ENCODE measurements at places on chromosomes 2 and 18. TPM values are rescaled to one million over a fixed set of nuclear protein-coding genes. Genes with fewer than 3 reads are reported as not detected.

DNA sequence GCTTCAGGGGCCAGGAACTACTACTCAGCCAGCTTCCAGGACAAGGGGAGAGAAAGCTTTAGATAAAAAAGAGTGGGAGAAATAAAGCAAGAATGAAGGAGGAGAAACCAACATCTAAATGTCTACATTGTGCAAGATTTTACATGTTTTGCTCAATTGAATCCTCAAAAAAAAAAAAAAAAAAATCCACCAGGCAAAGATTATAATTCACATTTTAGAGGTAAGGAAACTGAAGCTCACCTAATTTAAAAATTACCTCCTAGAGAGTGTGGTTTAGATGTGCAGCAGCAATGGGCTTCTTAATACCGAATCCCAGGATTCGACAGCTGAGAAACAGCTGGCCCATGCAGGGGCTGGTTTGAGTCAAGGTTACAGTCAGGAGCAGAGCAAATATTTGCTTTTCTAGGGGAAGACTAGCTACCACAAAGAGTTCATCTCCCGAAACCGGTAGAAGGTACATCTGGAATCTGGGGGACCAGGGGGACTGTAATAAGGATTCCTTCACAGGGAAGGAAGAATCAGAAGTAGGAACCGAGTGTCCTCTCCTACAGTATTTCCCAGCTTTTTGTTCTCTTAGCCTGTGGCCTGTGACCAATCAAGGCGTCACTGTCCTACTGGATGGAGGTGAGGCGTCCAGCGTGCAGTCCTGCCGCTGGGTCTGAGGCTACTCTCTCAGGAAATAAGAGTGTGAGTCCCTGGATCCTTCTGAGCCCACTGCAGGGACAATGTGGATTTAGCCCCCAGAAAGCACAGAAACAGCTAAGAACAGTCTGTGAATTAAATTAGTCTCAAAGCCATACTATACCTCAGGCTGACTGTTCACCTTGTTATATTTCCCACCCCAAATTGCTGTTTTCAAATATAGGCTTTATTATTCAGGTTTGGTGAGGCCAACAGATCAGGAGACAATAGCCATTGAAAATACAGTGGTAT lies 42.3 kb downstream of the IL1R2 start:
- DNase-seq = no peak

- no peak for DNase-seq
These were observed 22.6 kb downstream of the ALMS1 start for GRCh38 chr2:73408198-73408597.

RUFY4 gene
- not detected for total RNA-seq

DNA sequence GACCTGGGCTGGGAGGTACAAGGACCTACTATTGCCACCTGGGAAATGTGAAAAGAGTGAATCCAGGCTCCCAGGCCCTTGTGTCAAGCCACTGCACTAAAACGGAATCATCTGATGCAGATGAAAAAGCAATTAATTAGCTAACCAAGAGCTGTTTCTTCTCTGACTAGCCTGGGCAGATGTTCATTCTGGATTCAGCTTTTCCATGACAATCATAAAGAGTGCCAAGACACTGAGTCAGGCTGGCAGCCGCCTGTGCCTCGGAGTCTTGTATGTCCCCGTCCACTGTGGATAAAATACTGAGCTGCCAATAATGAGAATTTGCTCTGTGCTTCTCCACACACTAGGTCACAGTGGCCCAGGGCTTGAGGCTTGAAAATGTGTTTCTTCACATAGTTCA lies 21.7 kb upstream of the LCLAT1 start:
- no peak for DNase-seq

- DNase-seq = no peak
These were observed 363.0 kb downstream of the PLCL1 start for GRCh38 chr2:198167346-198167745.

NAT8 gene
- not detected for total RNA-seq

DNA sequence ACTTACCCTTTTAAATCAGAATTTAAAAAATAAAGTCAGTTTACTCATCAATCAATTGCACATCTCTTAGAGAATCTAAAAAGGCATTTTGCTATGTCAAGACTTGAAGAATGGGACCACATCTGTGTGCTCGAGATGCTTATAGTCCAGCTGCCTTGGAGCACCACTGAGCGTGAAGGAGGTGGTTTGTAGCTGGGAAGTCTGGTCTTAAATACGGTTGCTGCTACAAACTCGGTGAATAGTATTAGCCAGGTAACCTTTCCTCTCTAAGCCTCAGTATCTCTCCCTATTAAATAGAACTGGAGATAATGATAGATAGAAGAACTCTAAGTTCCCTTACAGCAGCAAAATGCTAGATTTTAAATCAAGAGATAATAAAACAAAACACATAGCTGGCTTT lies 289.7 kb downstream of the TRIB2 start:
- DNase-seq = no peak

UGT1A8 gene
- not detected for total RNA-seq

WNT10A gene
- 2.2 TPM for total RNA-seq

- no peak for DNase-seq
These were observed 36.3 kb downstream of the FBXO11 start for GRCh38 chr2:47869859-47870595.

DNA sequence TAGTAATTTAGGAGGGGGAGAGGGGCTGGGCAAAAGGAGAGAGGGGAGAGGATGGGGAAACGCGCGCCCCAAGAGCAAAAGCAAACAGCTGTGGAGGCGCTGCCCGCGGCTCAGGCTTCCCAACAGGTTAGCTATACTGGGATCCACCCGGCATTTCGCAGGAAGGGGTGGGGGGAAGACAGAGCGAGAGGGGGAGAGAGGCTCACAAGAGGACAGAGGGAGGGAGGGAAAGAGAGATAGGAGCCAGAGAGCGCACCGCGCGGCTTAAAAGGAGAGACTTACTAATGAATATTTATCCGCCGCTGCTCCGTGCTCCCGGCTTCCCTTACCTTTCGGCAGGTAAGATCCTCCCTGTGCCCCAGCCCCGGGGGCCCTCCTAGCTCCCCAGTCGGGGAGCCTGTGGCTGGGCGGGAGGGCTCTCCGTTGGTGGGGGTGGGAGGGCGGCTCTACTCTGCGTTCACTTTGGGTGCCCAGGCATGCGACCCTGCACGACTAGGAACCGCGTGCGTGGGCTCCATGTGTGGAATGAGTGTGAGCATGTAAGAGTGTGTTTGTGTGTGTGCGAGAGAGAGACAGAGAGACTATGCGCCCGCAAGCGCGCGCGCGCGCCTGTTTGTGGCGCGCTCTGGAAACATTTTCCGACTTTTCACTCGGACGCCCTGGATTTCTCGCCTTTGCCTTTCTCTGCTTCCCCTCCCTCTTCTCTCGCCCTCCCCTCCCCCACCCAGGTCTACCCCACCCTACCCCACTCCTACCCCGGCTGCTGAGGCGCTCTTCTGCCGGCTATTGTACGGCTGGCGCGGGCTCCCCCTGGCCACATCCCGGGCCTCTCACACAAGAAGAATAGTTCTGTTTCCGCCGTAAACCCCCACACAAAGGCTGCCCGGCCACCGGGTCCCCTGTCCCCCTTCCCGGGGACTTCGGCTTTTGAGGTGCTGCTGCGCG lies 7.2 kb upstream of the SIX3 start:
- no peak for DNase-seq

- DNase-seq = peak; percentile 33
These were observed 64.0 kb upstream of the ZEB2 start for GRCh38 chr2:144583741-144584453.

RMND5A gene
- 19.5 TPM for total RNA-seq

DNA sequence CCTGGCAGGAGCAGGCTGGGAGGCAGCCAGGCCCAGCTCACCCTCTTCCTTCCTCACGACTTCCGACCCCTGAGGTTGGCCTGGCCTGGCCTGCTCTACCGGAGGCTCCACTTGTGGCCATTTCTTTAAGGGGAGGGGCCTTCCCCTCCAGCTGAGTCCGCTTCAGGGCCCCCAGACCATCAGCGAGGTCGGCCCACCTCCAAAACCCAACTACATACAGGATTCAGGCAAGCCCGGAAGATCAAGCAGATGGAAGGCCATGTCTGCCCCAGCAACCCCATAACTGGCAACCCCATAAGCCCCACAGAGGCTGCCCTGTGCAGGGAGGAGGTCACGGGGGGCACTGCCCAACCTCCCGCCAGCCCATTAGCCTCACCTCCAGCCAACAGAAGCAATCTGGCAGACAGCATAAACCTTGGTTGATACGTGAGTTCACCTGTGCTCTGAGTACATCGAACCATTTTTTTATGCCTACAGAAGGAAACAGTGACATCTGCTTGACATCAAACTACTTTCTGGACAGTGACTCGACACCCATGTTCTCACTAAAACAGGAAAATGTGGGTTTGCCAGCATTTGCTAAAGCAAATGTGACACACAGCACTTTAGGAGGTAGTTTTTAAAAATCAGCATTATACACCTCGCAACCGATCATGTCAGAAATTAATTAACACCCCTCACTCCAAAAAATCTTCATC lies 98.9 kb downstream of the EIPR1 start:
- no peak for DNase-seq

GRCh38 chr2:66432801-66433694 lies 1.9 kb upstream of the MEIS1 start:
- peak; percentile 80 for DNase-seq

GRCh38 chr2:63044362-63045327 lies 6.0 kb upstream of the OTX1 start:
- no peak for DNase-seq

DPY30 gene
- 100 TPM for total RNA-seq

DNA sequence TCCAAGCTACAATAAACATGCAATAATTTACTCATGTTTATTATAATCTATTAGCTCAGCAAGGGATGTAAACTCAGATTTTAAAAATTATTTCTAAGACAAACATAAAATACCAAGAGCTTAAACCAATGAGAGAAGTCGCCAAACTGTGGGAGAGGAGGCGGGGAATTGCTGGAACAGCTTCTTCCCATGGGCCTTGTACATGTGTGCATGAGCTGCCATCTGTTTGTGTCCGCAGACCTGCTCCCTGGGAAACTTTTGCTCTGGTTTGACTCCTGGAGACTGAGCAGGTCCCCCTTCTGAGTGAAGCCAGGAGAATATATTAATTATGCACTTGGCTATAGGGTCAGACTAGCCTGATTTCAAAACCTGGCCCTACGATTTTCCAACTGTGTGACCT lies 655.9 kb upstream of the SOX11 start:
- no peak for DNase-seq

GRCh38 chr2:176082824-176083751 lies 674 bp downstream of the EVX2 start:
- no peak for DNase-seq

GRCh38 chr18:44935455-44935854 lies 254.8 kb downstream of the SETBP1 start:
- DNase-seq = no peak

SELENOI gene
- 19.3 TPM for total RNA-seq

- DNase-seq = no peak
These were observed 48.2 kb downstream of the CABYR start for GRCh38 chr18:24187049-24187448.

GLB1L gene
- total RNA-seq = 11.0 TPM

DNA sequence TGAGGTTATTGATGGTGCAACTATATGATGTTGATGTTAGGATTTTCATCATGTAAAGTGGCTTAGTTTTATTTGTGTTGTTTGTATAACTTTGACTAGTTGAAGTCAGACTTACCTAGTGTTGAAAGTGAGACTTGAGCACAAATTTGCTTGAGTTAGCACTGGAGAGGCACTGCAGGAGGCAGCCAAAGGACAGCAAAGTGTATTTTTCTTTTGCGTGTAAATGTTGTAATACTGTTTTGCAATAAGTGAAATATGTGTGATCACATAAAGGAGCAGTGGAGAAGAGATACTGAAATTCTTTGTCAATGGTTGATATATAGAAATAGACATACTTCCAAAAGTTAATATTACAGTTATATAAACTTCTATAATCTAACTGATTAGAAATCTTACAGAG lies 332.0 kb upstream of the RAB12 start:
- no peak for DNase-seq

DNA sequence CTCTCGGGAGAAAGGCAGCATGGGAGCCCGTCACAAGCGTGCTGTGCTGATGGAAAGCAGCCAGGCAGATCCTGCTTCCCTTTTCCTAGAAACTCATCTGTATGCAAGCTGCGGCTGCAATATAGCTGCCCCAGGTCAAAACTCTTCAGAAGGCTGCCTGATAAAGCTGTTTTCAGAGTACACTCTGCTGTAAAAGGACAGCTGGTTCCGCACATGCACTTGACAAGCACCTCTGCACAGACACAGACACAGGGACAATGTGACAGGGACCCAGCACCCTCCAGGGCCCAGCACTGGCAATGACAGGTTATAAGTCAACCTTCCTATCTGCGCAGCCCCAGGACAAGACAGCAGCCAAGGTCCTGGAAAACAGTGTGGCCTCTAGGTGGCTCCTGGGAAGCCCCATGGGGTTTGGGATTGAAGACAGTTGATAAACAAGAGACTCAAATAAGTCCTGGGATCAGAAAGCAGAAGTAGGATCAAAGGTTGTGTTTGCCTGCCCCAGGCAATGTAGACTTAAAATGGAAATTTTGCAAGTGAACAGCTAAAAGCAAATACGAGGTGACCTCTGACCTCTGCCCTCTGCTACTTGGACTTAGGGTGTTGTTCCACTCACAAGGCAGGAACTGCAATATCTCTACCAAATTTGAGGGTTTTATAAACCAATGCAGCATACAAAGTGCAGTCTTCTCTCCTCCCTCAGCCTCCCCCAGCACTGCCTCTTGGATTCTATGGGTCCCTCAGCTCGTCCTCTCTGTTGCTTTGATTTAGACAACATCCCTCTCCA lies 16.9 kb downstream of the SLC66A2 start:
- no peak for DNase-seq

DNA sequence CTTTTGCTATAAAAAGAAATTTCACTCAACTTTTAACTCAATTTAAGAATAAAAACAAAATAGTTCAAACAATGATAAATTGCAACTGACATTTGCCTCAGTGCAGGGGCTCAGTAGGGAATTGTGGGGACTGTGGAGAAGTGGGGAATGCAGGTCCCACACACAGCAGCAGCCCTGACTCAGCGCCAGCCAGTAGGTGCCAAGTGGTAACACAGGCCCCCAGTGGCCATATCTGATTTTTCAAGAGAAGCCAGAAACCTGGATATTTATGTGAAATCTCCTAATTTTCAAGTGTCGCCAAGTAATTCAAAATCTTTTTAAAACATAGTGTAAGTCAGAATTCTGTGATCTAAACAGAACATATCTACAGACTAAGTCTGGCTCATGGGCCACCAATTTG lies 186.3 kb downstream of the EN1 start:
- no peak for DNase-seq

VAMP5 gene
- 25.0 TPM for total RNA-seq
